Karpas-422 (cell line): ENCODE measurements at places on chromosomes 13 and 19.
A peak's percentile ranks its signal among the peaks of the same experiment; 100 is the strongest.

DNA sequence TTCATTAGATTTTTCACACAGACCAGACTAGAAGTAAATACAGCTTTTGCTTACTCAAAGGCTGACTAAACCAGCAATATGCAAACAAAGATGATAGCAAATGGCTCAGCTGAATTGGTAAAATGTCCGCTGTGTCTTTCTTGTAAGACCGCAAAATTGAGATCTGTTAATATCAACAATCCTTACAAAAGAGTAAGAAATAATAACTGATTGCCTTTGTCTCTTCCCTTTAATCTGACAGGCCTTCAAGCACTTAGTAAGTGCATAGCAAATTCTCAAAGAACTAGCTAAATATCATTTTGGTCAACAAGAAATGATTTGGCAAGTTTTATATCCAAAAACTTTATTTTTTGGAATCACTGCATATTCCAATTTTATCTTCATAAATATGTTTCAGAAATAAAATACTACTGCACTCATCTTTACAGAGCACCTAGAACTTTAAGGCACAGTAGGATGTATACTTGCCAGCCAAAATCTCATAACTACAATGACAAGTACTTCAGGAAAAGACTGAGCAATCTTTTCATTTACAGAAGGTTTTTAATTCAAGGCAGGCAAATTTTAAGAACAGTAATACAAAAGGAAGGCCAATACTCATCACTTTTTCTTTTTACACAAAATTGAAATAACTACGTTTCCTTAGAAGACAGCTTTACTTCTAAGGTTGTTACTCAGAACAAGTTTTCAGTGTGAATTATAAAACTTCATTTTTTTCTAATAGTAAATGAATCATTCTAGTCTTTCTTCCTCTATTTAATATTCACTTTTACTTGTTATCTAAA, 1.1 kb downstream of the ELF1 start:
- peak; percentile 82 for DNase-seq

DNA sequence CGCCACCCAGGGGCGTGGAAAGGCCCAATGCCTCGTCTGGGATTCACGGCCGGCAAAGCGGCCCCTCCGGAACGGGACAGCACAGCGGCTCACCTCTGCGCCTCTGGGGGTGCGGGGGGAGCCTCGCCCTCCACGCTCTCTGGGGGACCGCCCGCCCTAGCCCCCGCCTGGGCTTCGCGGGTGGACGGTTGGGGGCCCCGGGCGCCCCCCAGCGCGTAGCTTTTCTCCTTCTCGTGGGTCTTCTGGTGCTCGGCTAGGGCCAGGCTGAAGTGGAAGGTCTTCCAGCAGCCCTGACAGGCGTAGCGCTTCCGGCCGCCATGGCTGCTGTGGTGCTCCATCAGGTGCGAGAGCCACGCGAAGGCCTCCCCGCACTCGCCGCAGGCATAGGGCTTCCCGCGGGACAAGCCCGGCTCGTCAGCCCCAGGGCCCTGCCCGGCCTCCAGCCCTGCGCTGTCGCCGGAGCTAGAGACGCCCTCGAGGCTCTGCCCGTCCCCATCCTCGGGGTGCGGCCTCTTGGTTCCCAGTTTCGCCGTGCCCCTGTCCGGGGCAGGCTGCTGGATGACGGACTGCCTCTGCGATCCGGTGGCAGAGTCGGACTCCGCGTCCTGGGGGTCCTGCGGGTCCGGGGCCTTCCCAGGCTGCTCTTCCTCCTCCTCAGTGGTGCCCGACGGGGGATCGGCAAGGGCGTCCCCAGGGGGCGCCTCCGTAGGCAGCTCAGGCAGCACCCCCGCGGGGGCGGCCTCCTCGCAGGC, 13.3 kb downstream of the ZSCAN18 start:
- DNase-seq = no peak

DNA sequence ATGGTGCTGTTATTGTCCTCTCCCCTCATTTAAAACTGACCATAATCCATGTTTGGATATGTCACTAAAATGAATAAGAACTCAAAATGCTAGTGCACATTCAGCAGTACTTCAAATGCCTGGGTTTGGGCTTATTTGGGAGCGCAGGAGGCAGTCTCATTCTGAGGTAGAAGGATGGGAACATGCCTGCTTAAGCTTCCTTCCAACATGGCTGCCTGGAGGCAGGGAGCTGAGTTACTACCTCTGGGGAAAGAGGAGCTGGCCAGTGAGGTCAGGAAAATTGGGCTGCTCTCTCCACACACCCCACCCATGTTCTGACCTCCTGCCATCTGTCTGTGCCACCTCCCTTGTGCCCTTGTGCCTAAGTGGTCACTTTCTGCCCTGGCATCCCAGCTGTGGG, 85.7 kb downstream of the PTPRS start:
- no peak for DNase-seq

DNA sequence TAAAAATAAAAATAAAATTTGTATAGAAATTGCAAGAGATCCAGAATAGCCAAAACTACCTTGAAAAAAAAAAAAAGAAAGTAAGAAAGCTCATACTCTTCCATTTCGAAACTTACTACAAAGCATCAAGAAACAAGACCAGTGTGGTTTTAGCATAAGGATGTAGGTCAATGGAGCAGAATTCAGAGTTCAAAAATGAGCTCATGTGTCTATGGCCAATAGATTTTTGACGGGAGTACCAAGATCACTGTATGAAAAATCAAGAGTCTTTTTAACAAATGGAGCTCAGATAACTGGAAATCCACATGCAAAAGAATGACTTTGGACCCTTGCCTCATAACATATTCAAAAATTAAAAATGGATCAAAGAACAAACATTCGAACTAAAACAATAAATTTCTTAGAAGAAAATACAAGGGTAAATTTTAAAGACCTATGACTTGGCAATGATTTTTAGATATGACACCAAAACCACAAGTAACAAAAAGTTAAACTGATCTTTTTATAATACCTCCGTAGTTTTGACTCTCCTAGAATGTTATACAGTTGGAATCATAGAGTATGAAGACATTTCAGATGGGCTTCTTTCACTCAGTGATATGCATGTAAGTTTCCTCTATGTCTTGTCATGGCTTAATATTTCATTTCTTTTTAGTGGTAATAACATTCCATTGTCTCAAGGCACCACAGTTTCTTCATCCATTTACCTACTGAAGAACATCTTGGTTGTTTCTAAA, 43.2 kb downstream of the KLF12 start:
- peak; percentile 52 for DNase-seq

- no peak for DNase-seq
Observed at GRCh38 chr13:29946093-29946492, 95.7 kb upstream of the UBL3 start.

DNA sequence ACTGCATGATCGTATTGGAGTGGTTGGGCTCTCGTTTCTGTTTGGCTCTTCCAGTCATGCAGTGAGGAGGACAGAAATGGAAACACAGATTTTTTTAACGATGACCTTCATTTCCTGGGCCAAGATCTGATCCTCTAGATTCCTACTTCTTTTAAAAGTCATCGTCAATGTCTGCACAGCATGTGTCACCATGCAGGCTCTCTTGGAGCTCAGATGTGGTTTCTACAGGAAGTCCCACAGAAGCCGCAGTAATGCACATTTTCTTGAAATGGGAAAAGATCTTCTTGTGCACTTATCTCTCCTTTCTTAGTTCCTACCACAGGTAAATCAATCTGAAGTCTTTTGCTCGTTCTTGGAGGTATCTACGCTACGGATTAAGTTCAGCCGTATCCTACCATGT, 626.9 kb downstream of the EFNB2 start:
- no peak for DNase-seq

DNA sequence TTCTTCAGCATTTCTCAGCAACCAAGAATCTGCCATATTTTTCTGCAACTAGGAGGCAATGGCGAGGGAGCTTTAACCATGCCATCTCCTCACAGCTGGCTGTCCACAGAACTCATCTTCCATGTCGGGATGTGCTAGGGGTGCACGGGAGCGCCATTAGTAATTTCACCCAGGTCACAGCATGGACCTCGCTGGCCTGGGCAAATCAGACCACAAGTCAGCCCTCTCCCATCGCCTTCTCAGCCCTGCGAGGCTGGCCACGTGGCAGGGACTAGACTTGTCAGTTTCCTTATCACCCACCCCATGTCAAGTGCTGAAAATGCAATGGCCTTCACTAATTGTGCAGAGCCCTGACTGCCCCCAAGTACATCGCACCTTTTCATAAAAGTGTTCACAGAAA, 15.7 kb downstream of the COL4A1 start:
- DNase-seq = no peak

GRCh38 chr13:112246731-112247470, 129.3 kb upstream of the SPACA7 start:
- no peak for DNase-seq
